ENCODE measurements at places on chromosomes 4 and X.

DNA sequence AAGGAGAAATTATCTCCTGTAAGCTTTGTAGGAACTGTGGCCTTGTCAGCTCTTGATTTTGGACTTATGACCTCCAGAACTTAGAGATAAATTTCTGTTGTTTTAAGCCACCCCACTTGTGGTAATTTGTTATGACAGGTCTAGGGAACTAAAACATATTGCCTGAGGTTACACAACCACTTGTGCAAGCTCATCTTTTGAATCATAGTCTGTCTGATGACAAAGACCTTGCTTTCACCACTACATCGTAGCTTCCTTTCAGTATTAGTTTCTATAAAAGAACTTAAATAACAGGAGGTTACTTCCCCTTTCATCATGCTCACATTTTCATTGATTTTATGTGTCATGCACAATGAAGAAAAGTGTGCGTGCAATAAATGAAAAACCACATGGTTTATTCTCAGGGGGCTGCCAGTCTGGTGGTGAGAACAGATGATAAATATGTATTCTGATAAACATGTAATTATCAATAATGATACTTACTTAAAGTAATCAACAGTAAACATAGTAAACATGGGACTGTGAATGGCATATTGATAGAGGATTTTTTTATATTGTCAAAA lies 690.0 kb upstream of the HS3ST1 start:
- DNase-seq: no peak

- DNase-seq: no peak
Measured at GRCh38 chrX:136911253-136911652, 30.7 kb upstream of the RBMX start.

- DNase-seq: no peak
Measured at GRCh38 chr4:167218022-167218608, 16.2 kb downstream of the SPOCK3 start.

- DNase-seq: no peak
Measured at GRCh38 chr4:91058345-91058744, 931.2 kb downstream of the CCSER1 start.

- DNase-seq: no peak
Measured at GRCh38 chr4:175459571-175459970, 352.5 kb downstream of the GPM6A start.

GRCh38 chrX:135707880-135708279 lies 5.6 kb upstream of the CT45A1 start:
- no peak for DNase-seq

- no peak for DNase-seq
Measured at GRCh38 chrX:153694687-153695270, 7.1 kb downstream of the SLC6A8 start.

- DNase-seq: no peak
Measured at GRCh38 chr4:131613824-131614216, 1535.3 kb upstream of the PCDH10 start.

DNA sequence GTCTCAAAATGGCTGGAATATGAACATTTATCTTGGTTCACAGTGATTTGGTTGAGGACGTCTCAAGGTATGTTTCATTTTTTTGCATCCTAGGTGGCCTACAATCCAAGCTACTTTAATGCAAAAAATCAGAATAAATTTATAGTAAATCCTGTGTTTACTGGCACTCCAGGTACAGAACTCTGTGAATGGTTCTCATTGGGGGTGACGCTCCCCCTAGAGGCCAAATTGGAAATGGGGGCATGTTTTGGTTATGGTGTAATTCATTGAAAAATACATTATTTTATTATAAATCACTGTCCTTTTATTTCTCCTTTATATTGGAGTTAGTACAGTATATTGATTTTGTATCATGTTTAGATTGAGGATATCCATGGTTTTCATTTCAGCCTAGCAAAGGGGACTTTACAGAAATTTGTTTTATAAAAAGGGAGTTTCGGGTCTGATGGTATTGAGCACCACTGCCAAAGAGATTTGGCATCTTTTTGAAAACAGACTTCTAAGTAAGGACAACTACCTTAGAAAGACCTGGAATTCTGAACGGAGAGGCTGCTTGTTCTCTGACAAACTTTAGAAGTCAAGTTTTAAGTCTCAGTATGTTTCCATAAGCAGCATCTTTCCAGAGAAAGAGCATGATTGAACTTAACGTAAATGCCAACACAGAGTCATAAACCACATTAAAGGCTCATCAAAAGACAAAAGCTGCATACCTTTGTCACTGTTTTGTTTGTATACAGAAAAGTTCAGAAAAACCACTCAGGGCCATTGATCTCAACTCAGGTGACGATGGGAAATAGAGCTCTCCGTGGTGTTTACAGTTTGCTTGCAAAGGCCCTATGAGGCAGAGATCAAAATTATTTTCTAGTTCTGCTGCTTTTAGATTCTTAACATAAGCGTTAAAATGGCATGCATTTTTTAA lies 19.4 kb downstream of the MTM1 start:
- DNase-seq: peak; percentile 33

DNA sequence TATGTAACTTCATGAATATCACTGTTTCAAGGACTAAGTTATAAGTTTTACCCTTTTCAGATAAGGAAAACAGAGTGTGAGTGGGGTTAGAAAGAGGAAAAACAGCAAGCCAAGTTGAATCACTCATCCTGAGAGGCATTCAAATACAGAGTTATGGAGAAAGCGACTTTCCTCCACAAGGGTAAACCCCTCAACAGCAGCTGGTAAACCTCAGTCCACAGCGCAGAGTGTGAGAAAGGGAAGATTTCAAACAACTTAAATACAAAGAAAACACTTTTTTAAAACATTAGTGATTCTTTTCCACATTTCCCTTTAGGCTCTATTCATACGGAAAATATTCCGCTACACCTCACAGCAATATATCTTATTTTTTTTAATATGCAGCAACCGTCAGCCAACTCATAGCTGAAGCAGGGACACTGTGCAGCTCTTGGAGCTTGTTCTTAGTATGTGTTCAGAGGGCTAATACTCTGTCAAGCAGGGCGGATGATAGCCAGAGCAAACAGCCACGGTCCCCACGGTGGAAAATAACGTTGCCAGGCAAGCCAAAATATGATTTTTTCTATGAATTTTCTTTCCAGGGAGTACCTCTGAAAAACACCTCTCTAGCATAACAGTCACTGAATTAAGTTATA lies 488.9 kb upstream of the FAT1 start:
- DNase-seq: no peak

DNA sequence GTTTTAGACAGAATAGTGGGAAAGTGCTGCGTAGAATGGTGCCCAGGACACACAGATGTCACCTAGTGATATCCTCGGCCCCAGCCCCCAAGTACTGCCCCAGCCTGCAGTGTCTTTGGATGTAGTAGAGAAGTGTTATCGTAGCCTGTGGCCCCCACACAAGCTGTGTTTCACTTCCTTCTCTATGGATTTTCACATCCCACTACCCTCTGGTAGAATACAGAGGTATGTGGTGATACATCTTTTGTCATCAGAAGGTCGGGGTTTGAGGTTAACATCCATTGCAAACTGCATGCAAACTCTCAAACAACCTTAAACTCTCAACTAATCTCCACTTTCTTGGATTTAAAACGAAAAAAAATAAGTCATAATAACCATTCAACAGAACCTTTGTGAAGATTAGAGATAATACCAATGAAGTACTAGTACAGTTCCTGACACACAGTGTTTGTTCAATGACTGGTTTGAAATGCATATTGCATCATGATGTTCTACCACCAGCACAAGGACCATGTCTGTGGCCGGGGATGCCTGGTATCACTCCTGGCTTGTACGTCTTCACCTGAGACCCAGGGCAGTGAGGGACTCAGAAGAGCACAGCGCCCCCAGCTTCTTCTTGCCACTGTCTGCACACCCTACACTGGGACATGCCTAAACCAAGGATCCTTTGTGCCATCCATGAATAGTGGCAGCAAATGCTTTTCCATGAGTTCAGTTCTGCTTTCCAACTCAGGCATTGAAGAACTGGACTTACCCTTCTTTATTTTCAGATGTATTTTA lies 267.3 kb downstream of the DCTD start:
- DNase-seq: no peak

GRCh38 chr4:525660-526059 lies 26.6 kb downstream of the PIGG start:
- DNase-seq: no peak

GRCh38 chrX:39767446-39767845 lies 330.3 kb downstream of the BCOR start:
- DNase-seq: no peak

DNA sequence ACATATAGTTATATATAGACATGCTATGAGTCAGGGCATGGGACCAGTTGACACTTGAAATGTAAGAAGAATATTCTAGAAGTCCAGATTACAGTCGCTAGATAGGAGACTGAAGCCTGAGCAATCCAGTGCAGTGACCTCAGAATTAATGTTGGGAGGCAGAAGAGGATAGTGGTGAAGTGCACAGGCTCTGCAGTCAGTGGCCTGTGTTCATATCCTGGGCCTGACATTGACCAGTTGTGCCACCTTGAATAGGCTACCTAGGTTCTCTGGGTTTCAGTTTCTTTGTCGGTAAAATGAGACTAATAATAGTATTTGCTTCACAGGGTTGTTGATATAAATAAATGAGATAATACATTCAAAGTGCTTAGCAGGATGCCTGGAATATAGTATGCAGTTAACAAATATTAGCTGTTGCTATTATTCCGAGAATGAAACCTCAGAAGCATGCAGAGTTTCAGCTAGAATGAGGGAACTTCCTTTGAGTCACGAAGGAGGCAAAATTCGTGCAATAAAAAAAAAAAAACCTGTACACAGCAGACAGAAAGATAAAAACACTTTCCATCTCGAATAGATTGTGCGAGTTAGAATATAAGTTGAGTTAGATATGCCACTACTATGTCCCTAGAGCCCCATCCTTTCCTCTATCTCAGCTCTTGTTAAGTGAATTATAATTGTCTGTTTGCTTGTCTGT lies 4.0 kb upstream of the SH2D1A start:
- DNase-seq: no peak

- DNase-seq: no peak
Measured at GRCh38 chr4:101685126-101685525, 105.4 kb upstream of the BANK1 start.

GRCh38 chr4:52312722-52313121 lies 261.6 kb downstream of the SPATA18 start:
- no peak for DNase-seq

GRCh38 chr4:65665771-65666523 lies 4.3 kb downstream of the EPHA5 start:
- DNase-seq: no peak

- no peak for DNase-seq
Measured at GRCh38 chr4:85783483-85783882, 308.5 kb downstream of the ARHGAP24 start.

DNA sequence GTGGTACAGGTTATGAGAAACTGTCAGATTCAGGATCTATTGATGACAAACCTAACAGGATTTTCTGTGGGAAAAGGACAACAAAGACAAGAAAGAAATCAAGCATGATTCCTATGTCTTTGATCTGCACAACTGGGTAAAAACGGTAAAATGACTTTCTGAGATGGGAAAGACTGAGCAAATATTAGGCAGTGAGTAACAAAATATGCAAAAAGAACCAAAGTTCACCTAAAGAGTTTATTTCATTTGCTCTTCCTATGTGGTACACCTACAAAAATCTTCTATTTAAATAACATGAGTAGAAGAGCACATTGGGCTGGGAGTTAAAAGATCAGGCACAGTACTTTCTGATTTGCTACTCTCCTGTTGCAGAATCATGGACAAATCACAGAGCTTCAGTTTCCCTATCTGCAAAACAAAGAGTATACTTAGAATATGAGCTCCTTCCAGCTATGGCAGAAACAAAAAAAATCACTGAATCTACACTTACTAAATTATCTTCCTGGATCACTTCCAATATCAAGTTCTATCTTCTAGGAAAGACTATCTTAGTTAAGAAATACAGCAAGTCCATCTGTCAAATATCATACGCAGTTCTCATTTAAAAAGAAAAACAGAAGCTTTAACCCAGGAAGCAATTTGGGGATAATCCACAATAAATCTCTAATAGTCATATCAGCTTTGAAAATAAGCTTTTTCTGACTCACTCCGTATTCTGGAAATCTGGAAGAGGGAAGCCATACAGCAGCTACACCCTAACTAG lies 37.4 kb downstream of the NFXL1 start:
- no peak for DNase-seq

DNA sequence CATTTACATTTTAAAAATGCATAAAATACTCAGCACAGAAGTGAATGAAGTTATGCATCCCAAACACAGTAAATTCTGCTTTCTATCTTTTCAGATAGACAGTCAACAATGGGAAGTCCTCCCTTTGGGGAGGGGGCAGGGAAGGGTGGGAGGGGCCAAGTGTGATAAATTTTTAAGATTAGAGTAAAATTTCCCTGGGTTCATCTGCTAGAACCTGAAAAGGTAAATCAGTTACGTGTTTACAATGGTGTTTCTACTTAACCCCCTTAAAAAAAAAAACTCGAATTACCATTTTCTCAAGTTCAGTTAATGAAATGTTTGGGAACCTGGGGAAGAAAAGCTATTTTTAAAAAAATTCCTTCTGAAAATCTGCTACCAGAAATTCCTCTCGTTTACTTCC lies 9.1 kb downstream of the PITX2 start:
- no peak for DNase-seq

DNA sequence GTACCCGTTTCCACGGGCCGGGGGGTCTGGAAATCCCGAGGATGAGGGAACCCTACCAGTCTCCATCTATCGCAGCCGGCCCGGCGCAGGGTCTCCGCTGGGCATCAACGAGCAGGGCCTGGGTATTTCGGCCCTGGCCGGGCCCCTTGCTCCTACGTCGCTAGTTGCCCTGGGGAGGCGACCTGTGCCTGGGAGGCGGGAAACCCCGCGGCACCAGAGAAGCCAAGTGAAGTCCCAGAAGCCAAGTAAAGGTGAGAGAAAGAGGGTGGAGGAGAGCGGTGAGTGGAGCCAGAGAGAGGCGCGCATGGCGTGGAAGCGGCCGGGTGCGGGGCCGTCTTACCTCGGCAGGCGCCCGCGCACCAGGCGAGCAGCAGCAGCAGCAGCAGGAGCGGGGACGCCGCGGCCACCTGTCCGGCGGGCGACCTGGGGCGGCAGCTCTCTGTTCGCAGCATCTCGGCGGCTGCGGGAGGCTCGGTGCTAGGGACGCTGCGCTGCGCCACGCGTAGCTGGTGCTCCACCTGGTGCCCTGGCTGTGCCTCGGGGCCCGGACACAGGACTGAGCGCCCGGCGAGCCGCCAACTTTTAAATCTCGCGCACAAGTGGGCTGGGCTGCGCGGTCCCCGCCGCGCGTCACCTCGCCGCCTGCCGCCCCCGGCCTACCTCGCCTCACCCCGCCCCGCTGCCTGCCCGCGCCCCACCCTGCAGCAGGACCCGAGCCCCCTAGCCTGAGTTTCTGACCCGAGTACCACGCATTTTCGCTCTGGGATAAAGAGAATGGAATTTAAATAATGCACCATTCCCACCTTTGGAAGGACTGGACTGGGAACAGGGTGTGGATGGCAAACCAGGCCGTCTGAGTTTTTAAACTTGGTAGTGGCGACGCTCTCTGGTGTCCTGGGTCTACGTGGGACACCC lies at the start of gene NMU:
Gene NMU (minus strand): TSS at position 558 of the 915 bp plus-strand sequence. CDS start 106 bp downstream, at position 452.
- DNase-seq: no peak

DNA sequence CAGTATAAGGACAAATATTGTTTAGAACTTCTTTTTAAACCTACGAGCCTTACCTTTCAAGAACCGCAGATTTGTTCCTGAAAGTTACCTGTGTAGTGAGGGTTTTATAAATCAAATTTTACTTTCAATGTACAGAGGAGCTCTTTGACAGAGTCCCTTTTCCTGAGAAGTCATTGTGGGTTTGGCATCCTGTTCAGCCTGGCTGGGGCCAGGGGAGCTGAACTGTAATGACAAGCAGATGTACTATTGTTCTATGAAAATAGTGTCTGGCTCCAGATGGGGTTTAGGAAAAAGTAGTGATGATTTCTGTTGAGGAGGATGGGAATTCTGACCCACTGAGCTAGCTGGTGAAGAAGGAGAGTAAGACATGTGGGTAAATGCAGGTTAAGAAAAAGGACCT lies 196.2 kb upstream of the PGRMC2 start:
- no peak for DNase-seq

- no peak for DNase-seq
Measured at GRCh38 chr4:4580494-4580893, 38.6 kb upstream of the STX18 start.

Data from stimulated activated CD8-positive, alpha-beta memory T cell treated with anti-CD3 and anti-CD28 coated beads, Interleukin-12 subunit alpha, Interleukin-12 subunit beta, amount 100 ng/mL, for 1 hour (primary cell).